ENCODE measurements at places on chromosomes 4 and X. TPM values are rescaled to one million over a fixed set of nuclear protein-coding genes. Genes with fewer than 3 reads are reported as not detected.

GRCh38 chrX:77427611-77428010, 19.6 kb upstream of the FGF16 start:
- no peak for DNase-seq

TAF7L gene
- not detected for total RNA-seq

CAPN6 gene
- not detected for total RNA-seq

CSAG1 gene
- 5.7 TPM for total RNA-seq

Data from HT-29 (cell line).